ENCODE measurements at places on chromosomes 7 and 10.
A peak's percentile ranks its signal among the peaks of the same experiment; 100 is the strongest.

DNA sequence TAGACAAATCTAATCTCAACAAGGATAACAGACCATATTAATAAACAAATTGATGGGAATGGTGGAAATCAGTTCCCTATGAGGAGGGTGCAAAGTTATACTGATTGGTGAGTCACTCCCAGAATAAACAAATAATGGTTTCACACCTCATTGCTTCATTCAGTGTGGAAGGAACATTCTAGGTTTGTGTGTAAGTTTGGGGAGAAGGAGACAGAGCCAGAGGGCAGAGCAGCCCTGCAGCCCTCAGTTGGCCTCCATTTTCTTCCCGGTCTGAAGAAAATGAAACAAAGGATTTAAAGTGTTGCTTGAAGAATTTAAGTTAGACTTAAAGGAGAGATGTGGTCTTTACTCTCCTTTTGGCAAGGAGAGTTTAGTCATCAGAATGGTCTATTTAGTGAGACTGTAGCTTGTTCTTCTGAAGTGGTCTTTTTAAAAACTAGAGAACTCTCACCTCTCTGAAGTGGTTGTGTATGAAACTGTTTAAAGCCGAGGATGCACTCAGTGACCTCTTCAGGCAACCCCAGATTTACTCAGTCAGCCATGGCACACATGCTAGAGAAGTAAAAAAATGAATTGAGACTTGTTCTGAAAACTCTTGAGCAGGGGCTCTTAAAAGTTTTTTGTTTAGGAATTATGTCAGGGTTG lies 27.2 kb downstream of the IKZF1 start:
- peak; percentile 61 for DNase-seq

GRCh38 chr7:47663851-47664250 lies 81.9 kb upstream of the TNS3 start:
- DNase-seq: no peak

- DNase-seq: no peak
These were observed 7.1 kb upstream of the KCNIP2 start for GRCh38 chr10:101850749-101851148.

GRCh38 chr10:29950391-29950790 lies 109.0 kb downstream of the JCAD start:
- DNase-seq: no peak

- peak; percentile 63 for DNase-seq
These were observed 8.4 kb upstream of the LFNG start for GRCh38 chr7:2510909-2511768.

DNA sequence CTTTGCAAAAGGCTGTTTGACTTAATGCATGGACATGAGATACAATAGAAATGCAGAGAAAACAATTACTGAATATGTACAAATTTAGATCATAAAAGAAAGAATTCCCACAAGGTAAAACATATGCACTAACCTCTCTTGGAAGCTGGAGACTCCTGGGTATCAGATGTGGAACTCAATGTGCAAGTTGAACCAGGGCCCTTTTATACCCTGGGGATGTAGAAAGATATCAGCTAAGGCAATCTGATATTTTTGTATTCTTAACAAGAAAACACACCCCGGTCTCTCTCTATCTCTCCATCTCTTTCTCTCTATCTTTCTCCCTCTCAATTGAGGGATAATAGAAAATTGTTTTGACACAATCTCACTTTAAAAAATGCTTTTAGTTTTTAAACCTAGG lies at the start of gene IDI2:
IDI2 (minus strand) TSS at position 177 of the 400 bp plus-strand sequence. CDS start 1,136 bp downstream, outside the sequence.
- no peak for DNase-seq

- no peak for DNase-seq
These were observed 424.1 kb upstream of the MGMT start for GRCh38 chr10:129042776-129043595.

DNA sequence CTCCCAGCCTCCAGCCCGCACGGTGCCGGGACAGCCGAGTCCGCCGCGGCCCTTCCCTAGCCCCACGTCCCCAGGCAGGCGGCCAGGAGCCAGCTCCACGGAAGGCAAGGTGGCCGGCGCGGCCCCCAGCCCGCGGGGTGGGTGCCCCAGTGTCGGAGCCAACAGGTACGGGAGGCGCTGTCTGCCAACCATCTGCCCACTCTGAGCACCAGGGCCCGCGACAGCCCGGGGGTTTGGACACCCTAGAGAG lies 75.8 kb downstream of the CALN1 start:
- no peak for DNase-seq

DNA sequence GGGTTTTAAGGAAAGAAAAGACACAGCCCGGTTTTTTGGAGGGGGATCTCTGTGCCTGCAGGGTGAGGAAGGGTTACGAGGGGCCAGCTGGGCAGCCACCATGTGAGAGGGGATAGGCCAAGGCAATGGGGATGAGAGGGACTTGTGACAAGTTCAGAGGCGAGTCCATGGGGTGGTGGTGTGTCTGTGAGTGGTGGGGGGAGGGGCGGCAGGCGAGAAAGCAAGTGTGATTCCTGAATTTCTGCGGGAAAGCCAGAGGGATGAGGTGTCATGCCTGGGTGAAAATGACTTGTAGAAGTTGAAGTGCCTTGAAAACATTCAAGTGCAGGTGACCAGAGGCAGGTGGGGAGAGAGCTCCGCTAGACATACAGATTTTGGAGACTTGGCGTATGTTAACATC lies 61.0 kb upstream of the RNF32 start:
- no peak for DNase-seq

- peak; percentile 79 for DNase-seq
These were observed 631 bp downstream of the SUPV3L1 start for GRCh38 chr10:69180525-69181204.

DNA sequence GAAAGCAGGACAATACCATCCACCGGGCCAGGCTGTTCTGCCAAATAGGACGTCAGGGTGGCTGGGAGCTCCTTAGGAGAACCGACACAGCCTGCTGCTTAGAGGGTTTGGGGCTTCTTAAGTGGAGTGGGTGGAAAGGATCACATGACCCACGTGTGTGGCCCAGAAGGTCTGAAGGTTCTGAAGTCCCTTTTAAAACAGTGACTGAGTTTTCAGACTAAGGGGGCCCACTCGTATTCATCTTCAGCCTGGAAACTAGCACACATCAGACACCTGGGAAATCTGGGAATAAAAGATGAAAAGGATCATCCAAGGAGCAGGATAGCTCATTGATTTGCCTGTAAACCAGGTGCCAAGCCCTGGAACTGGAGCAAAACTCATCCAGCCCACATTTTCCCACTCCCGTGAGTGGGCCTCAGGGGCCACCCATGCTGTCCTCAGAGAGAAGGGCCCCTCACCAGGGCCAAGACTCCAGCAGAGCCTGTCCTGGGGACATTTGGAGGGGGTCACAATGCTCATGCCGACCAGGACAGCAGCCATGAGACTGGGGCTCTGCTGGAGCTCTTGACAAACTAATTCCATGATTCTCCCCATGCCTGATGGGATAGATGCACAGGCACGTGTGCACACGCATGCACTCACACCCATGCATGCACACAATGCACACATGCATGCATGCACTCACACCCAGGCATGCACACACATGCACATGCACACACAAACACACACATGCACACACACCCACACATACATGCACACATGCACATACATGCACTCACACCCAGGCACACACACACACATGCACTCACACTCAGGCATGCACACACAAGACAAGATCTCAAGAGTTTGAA lies 168.8 kb upstream of the PPP2R2D start:
- no peak for DNase-seq

- DNase-seq: no peak
These were observed 27.7 kb upstream of the OSBPL3 start for GRCh38 chr7:25007668-25008067.

- no peak for DNase-seq
These were observed 18.5 kb downstream of the SFTPA1 start for GRCh38 chr10:79628988-79629954.

- no peak for DNase-seq
These were observed 549.9 kb upstream of the FOXK1 start for GRCh38 chr7:4132221-4132620.

DNA sequence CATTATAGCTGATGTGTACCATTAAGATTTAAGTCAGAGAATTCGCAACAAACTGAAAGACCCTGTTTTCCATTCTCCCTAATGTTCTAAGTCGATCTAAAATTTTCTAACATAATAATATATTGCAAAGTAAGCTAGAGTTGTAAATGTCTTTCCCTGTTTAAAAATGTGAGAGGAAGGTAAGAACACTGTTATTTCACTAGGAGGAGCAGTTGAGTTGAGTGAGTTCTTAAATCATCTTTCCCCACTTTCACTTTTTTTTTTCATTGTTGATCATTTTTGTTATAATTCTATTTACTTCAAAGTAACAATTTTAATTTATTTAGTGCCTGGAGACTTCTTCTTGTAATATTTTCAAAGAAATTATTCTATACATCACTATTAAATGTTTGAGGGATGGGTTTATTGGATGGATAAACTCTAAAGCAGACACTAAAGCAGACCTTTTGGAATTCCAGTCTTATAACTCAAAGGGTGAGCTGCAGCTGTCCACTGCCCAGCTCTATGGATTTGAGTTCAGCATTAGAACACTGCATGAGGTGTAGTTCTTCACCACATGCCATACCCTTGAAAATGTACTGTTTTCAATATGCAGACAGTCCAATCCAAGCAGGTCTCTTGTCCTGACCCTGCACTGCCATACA lies 181.3 kb upstream of the FZD1 start:
- DNase-seq: peak; percentile 70

DNA sequence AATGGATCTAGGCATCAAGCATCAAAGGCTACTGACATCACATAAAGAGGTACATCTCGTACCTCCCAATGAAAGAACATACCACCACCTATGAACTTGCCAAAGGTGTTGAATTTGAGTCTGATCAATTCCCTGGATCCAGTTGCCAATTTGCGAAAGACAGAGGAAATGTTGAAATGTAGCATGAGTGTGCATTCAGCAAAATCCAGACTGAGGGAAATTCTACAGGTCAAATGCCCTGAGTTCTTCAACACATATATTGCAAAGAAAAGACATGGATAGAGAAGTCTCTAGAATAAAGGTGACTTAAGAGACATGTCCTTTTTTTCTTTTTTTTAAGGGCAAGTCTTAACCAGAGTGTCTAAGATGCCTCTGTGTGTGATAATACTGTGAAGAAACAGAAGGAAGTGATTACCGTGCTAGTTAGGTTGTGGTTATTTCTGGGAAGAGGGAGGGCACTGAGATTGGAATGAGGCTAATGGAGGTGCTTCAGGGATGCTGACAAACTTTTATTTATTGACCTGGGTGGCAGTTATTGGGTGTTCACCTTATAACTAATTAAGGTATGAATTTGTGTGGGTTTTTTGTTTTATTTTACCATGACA lies 128.7 kb downstream of the SAMD9 start:
- DNase-seq: no peak

GRCh38 chr7:87128861-87129267 lies 23.4 kb upstream of the DMTF1 start:
- DNase-seq: no peak

- DNase-seq: no peak
These were observed 325.4 kb upstream of the SEMA3C start for GRCh38 chr7:81244224-81244623.

GRCh38 chr7:88205179-88205578 lies 14.7 kb downstream of the SRI start:
- DNase-seq: no peak

- DNase-seq: no peak
These were observed 165.2 kb upstream of the PPP1R3A start for GRCh38 chr7:114084002-114084471.

GRCh38 chr10:95683966-95684365 lies 9.8 kb downstream of the TCTN3 start:
- DNase-seq: no peak

DNA sequence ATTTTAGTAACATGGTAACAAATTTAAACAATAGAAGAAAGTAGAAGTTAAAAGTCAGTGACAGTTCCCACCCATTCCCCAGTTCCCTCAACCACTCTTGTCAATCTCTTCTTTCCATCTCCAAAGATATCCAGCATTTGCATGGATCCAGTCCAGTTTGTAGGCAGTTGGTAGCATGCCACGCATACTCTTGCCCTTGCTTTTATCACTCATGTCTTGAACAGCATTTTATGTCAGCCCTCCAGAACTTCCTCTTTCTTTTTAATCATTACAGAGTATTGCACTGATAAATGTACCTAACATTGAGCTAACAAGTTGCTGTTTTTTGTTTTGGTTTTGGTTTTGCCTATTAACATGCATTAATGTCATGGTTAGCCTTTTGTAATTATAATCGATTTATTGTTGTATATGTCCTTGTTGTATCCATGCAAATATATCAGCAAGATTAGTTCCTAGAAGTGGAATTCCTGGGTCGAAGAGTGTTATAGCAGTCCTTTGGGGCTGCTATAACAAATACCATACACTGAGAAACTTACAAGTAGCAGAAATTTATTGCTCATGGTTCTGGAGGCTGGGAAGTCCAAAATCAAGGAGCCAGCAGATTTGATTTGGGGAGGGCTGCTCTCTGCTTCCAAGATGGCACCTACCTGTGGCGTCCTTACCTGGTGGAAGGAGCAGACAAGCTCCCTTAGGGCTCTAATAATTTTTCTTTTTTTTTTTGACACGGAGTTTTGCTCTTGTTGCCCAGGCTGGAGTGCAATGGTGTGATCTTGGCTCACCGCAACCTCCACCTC lies 25.7 kb downstream of the CHST3 start:
- no peak for DNase-seq

GRCh38 chr7:18513343-18513742 lies 17.8 kb downstream of the HDAC9 start:
- DNase-seq: no peak

GRCh38 chr7:23404546-23405239 lies 65.6 kb downstream of the IGF2BP3 start:
- no peak for DNase-seq

- DNase-seq: no peak
These were observed 112.5 kb downstream of the WDR11 start for GRCh38 chr10:120963594-120964220.

DNA sequence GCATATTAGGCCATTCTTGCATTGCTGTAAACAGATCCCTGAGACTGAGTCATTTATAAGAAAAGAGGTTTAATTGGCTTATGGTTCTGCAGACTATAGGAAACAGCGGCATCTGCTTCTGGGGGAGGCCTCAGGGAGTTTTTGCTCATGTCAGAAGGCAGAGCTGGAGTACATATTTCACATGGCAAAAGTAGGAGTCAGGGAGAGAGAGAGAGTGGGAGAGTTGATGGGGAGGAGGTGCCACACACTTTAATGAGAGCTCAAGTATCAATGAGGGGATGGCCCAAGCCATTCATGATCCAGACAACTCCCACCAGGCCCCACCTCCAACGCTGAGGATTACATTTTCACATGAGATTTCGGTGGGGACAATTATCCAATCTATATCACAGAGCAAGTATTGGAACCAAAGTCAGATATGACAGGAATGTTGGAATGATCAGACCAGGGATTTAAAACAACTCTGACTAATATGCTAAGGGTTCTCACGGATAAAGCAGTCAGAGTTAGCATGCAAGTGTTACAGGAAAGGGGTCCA lies 795.3 kb upstream of the CELF2 start:
- no peak for DNase-seq

DNA sequence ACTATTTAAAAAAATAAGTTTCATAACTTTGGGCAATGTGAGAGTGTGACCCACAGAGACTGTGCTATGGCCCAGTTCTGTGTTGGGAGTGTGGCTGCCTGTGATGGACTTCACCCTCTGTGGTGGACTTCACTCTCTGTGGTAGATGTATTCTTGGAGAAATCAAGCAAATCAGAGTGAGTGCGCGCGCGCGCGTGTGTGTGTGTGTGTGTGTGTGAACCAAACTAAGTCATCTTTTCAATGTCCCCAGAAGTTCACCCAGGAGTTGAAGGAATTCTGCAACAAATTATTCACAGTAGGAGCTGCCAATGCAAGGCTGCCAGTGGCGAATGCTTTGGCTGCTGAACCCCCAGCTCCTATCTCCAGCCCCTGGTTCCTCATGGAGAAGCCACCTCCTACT lies 184.5 kb downstream of the ADAM12 start:
- DNase-seq: no peak

GRCh38 chr10:43616697-43617370 lies 10.6 kb downstream of the ZNF485 start:
- DNase-seq: no peak

GRCh38 chr10:63766745-63767137 lies 245.5 kb downstream of the REEP3 start:
- DNase-seq: no peak

Measured in Karpas-422 (cell line).